ENCODE measurements at places on chromosomes 4 and X. TPM values are rescaled to one million over a fixed set of nuclear protein-coding genes. Genes with fewer than 3 reads are reported as not detected.

DNA sequence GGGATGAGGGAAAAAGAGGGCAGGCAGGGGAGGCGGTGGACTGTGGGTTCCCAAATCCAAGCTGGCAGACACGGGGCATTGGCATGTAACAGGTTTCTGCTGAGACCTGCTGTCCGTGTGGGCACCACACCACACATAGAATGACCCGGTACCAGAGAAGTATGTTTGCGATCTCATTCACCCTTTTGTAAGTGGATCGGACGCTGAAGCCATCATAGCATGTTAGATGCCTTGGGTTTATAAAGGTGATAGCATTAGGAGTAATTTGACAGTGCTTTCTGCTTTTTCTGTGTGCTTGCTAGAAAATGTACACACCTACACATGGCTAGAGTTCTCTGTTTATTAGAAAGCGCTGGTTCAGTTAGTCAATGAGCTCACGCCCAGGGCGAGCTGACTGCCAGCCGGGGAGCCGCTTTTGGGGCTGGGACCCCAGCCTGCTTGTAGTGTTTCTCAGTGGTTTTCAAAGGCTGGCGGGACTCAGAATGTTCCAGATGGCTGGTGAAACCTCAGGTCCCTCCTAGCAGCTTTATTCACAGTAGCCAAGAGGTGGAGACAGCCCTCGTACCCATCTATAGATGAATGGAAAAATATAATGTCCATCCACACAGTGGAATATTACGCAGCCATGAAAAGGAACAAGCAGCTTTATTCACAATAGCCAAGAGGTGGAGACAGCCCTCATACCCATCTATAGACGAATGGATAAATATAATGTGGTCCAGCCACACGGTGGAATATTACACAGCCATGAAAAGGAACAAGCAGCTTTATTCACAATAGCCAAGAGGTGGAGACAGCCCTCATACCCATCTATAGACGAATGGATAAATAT, 579 bp downstream of the IL3RA start:
- no peak for DNase-seq

- no peak for DNase-seq
These were observed 12.7 kb upstream of the PAQR3 start for GRCh38 chr4:78951862-78952472.

DNA sequence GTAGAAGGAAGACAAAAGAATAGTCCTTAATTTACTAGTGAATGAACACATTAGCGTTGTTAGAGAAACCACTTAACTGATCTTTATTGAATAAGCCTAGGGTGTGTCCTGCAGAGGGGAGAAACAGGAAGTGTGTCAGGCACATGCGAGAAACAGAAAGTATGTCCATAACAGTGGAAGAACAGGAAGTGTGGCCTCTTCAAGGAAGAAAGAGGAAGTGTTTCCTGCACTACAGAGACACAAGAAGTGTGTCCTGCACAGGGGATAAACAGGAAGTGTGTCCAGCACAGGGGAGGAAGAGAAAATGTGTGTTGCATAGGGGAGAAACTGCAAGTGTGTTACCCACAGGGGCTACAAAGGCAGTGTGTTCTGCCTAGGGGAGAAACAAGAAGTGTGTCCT, 539.6 kb upstream of the PRKX start:
- DNase-seq: no peak

GRCh38 chr4:8847764-8848163, 23.9 kb downstream of the HMX1 start:
- no peak for DNase-seq

The APELA gene
- 0.09 TPM for total RNA-seq

The BEX1 gene
- 3.8 TPM for total RNA-seq

The CT47B1 gene
- not detected for total RNA-seq

The QDPR gene
- total RNA-seq: 45.1 TPM
